GM12865 (cell line): ENCODE measurements at places on chromosomes 7 and 10.

DNA sequence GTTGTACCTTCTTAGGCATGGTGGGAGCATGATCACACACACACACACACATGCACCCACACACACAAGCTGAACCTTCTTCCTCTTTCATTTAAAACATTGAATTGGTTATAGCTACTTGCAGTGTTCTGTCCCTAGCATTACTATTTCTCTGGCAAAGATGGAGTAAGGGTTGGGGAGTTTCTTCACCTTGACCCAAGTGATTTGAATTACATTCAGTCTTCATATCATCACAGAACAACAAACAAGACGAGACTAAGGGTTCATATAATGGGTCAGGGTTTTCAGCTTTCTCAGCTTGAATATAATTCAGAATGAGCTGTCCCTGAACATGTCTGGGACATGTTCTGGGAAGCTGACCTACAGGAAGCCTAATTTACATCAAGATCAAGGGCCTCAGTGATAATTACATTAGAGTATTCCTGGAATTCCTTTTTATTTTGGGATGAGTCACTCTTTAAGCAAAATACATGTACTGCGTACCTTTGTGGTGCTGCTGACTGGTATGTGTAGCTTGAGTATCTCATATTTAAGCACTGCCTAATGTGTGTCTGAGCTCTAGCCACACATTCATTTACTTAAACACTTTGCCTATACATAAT is 213.5 kb upstream of the TMEM229A start:
- DNase-seq, result no peak

- peak; percentile 75 for DNase-seq
These were observed at the start of gene REEP3 for GRCh38 chr10:63520500-63521415. REEP3 (plus strand) TSS chr10:63521401; CDS start chr10:63521546, 145 bp downstream.

DNA sequence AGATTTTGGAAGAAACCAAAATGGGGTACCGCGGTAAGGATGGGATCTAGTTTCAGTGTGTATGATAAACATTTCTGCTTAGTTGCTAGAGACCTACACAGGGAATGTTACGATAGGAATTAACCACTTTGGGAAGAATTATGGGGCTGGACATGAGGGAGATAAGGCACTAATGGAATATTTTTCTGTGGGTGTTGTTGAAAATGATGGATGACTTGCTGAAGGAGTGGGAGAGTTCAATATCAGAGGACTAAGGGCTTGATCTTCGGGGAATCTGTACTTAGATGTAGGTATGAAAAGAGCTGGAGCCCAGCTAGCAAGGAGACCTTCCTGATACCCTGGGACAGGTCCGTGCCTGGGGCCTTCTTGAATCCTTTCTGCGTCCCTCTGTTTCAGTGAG is 303.7 kb downstream of the EXOC4 start:
- DNase-seq, result no peak

DNA sequence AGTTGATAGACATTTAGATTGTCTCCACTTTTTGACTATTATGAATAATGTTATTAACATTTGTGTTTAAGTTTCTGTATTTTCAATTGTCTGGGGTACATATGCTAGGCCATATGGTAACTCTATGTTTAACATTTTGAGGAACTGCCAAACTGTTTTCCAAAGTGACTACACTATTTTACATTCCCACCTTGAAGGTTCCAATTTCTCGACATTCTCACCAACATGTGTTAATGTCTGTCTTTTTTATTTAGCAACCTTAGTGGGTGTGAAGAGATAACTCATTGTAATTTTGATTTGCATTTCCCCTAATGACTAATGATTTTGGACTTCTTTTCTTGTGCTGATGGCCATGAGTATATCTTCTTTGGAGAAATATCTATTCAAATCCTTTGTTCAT is 832.4 kb downstream of the DNAJB9 start:
- DNase-seq, result no peak

DNA sequence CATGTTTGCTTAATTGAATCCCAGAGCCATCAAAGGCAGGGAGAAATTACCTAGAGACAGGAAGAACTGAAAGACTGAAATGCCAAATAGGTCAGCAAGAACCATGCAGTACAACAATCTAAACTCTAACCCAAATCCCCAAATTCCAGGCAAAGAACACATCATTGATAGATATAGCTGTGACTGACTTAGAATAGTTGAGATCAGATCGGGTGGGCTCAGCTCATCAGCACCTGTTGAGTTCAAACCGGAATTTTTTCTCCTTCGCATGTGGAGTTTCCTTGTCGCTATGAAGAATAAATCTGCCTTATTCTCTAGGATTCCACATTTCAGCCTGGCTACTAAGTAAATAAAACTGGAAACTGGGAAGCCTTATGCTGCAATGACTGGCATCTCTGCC is 1.4 kb downstream of the ANKMY2 start:
- no peak for DNase-seq

- DNase-seq, result no peak
These were observed 382.9 kb upstream of the NPVF start for GRCh38 chr7:25611196-25611595.

GRCh38 chr7:69633122-69633831 is 35.0 kb downstream of the AUTS2 start:
- no peak for DNase-seq

GRCh38 chr10:26579256-26580063 is 118.0 kb upstream of the PDSS1 start:
- DNase-seq, result no peak

- no peak for DNase-seq
These were observed 52.5 kb downstream of the EBF3 start for GRCh38 chr10:129911451-129912165.

DNA sequence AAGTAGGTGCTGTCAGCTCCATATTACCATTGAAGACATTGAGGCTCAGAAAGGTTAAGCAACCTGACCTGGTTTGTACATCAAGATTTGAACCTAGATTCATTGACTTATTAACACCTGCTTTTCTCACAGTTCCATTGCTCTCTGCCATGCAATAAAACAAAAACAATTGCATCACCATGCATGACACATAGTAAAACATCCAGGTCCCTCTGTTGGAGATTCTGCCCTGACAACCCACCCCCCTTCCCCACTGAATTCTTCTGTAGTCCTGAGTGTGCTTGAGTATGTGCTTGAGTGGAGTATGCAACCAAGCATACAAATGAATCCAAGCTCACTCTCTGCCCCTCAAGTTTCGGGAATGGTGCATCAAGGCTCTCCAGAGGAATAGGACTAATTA is 6.0 kb upstream of the LMBR1 start:
- no peak for DNase-seq

DNA sequence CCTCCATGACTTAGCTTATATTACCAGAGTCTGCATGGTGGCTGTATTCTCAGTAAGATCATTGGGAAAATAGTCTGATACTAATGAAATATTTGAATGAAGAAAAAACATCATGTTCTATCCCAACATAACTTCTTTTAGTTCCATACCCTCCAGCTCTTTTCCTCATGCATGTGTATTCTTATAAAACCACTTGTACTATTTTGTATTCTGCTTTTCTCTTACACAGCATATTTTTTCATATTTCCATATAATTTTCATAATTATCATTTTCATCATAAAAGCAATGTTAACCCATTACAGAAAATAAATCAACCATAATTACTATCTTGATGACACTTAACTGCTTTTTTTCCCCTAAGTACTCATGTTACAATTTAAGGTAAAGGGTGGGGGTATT is 371.2 kb upstream of the LRGUK start:
- no peak for DNase-seq

DNA sequence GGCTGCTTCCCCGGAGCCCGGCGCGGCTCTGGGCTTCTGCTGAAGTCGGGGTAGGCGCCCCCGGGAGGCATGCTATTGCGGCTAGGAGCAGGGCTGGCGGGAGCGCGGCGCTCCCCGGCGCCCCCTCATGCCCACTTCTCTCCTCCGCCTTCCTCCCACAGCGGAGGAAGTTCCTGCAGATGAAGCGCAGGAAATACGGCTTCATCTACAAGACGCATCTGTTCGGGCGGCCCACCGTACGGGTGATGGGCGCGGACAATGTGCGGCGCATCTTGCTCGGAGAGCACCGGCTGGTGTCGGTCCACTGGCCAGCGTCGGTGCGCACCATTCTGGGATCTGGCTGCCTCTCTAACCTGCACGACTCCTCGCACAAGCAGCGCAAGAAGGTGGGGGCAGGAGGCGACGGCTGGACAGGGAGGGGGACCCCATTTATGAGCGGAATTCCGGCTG is 479 bp downstream of the CYP26A1 start:
- no peak for DNase-seq

- no peak for DNase-seq
These were observed 40.0 kb upstream of the GSDME start for GRCh38 chr7:24797270-24797669.

- DNase-seq, result no peak
These were observed 378.8 kb downstream of the DPP6 start for GRCh38 chr7:154431045-154431444.

DNA sequence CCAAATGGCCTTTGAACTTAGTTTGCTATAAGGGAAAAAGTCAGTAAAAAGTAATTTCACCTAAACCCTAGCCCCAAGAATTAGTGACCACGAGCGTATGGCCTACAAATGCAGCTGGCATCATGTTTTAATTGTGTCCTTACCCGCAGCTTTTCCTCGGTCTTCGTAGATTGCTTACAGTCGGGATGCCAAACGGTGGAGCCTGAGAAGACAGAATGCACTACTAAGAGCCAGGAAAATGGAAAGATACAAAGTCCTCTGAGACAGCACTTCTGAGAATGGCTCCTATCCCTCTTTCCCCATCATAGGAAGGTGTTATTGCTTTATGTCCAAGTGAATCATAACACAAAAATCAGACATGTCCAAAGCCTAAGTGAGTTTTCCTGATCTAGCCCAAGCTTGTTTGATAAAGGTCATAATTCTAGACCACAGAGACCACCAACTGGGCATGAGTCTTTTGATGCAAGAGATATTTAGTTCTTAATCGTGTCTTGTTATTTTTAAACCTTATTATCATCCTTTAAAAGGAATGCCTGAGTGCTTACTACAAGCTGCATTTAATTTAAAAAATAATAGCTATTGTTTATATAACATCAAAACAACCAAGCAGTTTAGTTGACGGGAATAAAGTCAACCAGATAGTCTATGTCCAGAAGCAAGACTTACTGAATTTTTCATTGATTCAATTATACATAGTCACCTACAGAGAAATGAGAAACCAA is 83.7 kb upstream of the AFAP1L2 start:
- no peak for DNase-seq

DNA sequence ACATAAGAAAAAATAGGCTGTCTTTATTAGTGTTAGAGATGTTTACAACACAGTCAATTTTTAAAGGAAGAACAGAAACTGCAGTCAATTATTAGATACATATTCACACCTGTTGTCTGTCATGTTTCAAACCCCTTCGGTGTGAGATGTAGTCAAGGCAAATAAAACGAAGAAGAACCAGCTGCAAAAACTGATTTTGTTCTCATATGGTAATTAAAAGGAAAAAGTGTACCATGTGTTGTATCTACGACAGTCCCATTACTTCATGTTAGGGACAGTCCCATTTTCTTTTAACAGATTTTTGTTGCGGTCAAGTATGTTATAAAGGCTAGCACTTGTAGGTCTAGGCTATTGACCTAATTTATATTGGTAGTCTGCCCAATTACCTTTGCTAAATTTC is 149.4 kb downstream of the LRRN3 start:
- DNase-seq, result no peak

DNA sequence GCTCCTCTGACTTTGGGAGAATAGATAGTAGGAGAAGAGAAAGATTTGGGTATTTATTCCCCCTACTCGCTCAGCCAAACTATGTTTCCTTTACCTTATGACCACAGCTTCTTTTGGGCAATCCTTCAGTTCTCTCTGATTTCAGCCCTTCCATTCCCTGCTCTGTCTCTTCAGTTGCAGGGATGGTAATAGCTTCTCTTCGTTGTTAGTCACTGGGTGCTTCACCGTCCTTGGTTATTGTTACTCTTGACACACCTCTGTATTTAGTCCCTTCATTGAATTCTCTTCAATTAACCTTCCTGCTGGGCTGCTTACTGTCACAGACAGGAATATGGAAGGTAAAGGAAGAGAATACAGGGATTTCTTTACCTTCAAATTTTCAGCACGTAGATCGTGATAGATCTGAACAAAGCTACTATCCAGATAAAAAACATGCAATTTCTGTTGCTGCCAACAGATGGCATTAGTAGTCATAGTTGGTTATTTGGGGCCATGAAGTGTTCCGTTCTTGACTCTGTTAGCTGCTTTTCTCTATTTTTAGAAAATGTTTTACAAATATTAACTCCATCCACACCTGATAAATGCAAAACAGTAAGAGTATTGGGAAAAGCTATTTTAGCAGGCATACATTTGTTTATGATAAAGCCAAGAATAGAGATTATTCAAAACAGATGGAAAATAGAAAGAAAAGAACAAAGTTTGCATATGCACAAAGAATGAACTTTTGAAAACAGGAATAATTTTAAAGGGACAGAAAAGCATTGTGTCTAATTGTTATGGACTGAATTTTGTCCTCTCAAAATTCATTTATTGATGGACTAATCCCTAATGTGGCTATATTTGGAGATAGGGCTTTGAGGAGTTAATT is 14.0 kb upstream of the PTTG1IP2 start:
- DNase-seq, result peak; percentile 48

DNA sequence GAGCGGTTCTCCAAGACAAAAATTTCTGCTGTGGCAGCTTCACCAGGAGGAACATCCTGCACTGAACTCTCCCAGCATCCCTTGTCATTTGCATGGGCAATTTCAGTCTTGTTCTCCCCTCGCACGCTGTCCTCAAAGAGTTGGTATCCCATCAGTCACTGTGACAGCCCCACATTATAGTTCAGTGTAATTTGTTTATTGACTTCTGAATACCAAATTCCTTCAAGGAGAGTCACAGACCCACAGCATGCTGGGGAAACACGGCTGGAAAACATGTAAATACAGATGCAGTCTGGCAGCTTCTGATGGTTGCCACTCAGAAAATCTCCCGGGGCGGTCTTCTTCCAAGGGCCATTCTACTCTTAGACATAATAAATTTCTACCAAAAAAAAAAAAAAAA is 151.0 kb upstream of the NEBL start:
- no peak for DNase-seq

DNA sequence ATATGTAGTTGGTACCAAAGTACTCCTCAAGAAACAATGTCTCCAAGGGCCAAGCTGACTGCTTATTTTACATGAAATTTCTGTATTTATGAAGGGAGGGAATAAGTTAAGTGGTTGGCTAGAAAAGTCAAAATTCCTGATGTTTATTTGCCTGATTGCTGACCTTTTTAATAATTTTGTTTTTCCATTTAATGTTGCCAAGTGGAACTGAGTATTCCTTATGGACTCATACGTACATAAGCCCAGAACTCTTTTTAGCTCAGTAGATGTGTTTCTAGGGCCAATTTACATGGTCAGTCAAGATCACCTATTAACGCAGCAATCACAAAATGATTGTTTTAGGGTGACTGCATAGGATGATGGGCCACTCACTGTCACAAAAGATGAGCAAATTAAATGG is 78.3 kb upstream of the FZD8 start:
- DNase-seq, result no peak
